ENCODE measurements at places on chromosomes 1 and 21.
A peak's percentile ranks its signal among the peaks of the same experiment; 100 is the strongest.

GRCh38 chr1:95246511-95246910 is 12.5 kb downstream of the RWDD3 start:
- DNase-seq, result no peak

DNA sequence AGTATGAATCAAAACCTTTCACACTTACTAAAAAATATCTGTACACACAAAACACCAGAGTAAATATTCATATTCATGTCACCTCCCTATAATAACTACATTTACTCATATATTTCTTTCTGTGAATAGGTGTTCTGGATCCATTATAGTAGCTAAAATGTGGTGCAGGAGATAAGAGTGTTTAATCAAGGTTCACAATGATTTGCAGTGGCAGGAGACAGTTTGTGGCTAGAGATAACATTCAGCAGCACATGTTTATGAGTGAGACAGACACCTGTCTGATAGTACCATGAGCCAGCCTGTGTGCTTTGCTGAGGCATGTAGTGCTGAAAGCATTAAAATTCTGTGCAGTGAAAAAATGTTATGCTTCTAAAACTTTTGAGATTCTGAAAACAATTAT is 410.3 kb downstream of the SRGAP2C start:
- no peak for DNase-seq

GRCh38 chr1:51621161-51621560 is 4.3 kb downstream of the OSBPL9 start:
- DNase-seq, result no peak

GRCh38 chr1:167223144-167224103 is 2.7 kb downstream of the POU2F1 start:
- no peak for DNase-seq

- DNase-seq, result no peak
These were observed 1.3 kb downstream of the INAVA start for GRCh38 chr1:200895801-200896530.

DNA sequence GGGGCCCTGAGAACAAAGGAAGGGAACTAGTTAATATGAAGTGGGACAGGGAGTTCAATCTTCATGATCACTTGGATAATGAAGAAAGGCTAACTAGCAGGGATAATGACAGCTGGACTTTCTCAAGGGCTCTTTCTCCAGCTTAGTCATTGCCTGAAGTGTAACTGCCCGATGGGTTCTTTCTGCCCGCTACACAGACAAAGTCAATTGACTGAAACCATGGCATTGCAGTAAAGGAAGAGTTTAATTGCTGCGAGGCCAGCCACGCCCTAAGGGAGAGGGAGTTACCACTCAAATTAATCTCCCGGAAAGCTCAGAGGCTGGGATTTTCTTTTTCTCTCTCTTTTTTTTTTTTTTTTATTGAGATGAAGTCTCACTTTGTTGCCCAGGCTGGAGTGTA is 16.6 kb upstream of the SLC2A5 start:
- no peak for DNase-seq

DNA sequence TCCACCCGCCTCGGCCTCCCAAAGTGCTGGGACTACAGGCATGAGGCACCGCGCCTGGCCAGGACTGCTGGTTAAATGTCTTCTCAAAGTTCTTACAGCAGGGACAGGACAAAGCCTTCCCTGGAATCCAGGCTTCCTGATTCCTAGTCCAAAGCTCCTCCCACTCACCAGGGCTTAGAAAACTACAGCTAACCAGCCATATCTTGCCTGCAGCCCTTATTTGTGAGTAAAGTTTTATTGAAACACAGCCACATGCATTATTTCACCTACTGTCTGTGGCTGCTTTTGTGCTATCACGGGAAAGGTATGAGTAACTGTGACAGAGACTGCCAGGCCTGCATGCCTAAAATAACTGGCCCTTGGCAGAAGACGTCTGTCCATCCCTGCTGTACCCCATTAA is 24.4 kb downstream of the TMCO4 start:
- no peak for DNase-seq

DNA sequence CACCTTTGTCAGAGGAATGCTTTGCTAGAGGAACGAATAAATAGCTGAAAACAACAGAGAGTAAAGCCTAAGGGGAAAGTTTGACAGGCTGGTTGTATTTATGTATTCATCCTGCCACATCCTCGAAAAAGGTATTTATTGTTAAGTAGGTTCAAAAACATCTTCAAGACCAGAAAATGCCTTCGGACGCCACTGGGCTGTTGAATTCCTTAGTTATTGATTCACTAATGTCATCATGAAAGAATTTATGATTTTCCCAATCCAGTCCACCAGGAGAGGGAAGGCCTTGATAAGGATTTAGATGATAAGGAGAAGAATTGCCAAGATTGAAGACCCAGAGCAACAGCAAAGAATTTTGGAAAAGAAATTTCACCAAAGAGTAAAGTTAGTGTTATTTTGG is 35.2 kb upstream of the MAB21L3 start:
- DNase-seq, result no peak

DNA sequence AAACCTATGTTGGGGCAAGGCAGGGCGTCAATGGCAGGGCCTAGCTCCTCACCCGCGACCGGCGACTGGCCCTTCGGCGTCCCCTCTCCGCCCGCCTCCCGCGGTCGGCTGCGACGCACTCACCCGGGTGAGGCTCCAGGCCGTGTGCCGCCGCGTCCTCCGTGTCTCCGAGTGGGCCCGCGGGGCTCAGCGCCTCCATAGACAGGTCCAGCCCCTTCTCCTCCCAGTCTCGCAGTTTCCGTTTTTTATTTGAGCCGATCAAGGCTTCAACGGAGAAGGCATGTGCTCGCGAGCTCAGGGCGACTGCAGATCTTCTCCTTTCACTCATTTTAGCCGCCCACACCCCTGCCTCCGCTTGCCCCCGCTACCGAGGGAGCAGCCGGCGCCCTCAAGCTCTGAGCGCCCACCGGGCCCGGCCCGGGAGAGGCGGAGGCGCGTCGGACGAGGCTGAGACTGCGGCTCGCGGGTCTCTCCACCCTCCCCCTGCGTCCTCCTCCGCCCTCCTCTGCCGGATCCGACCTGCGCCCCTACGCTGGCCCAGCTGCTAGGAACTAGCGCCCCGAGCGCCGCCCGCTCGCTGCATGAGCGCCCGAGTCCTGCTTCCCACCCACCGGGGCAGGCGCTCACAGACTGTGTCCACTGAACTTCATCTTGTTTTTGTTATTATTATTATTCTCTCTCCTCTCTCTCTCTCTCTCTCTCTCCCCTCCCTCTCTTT is 516 bp downstream of the TBX15 start:
- DNase-seq, result no peak

GRCh38 chr1:16612332-16613172 is 812 bp downstream of the NBPF1 start:
- DNase-seq, result peak; percentile 81

DNA sequence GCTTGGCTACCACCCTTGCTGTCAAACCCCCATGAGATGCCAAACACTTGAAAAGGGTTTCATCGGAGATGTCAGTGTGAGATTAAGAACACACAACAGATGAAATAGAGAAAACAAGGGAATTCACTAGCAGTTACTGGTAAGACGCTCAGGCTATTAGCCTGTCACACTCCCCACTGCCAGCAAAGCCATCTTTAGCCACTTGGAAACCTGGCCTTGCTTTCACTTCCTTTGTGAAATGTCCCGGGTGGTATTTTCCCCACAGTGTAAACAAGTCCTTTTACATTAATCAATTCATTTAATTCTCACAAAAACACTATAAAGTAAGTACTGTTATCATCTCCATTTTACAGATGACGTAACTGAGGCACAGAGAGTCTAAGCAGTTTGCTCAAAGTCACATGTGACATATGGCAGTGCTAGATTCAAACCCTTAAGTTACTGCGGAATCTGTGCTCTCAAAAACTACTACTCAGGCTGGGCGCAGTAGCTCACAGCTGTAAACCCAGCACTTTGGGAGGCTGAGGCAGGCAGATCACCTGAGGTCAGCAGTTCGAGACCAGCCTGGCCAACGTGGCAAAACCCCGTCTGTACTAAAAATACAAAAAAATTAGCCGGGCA is 32.7 kb upstream of the KHDRBS1 start:
- no peak for DNase-seq

DNA sequence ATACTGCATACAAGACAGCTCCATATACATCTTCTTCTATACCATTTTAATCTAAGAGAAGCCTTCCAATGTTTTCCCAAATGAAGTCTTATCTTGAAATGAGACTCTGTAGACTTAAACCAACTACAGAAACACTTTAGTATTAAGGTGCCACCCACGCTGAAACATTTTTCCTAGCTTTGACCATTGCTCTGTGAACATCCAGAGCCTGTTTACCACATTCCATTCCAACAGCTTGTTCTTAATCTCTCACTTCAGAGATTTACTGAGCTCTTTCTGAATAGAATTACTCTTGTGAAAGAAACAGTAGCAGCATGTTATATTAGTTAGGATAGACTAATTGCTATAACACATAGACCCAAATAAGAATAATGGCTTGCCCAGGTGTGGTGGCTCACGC is 19.6 kb upstream of the POGZ start:
- DNase-seq, result no peak

- no peak for DNase-seq
These were observed 5.5 kb upstream of the TBX15 start for GRCh38 chr1:118993700-118994026.

DNA sequence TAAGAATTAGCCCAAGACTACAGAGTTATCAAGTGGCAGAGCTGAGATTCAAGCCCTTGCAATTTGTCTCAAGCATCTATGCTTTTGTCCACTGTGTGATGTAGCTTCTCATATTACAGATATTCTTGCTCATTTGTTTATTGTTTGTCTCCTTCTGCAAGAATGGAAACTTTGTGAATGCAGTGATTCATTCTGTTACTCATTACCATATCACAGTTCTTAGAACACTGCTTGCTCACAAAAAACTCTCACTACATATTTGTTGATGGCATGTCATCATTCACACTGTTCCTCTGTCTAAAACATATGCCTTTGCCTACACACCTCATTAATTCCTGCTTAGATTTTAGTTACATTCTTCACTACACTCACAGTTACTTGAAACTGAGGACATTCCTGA is 1198.9 kb downstream of the PLA2G4A start:
- no peak for DNase-seq

GRCh38 chr1:89719502-89720306 is 86.8 kb downstream of the LRRC8C start:
- DNase-seq, result peak; percentile 85

GRCh38 chr1:219553934-219554502 is 58.9 kb downstream of the ZC3H11B start:
- no peak for DNase-seq

GRCh38 chr1:208047975-208048374 is 137.1 kb upstream of the CD34 start:
- DNase-seq, result no peak

GRCh38 chr1:204313675-204314074 is 46.1 kb downstream of the PLEKHA6 start:
- DNase-seq, result no peak

- no peak for DNase-seq
These were observed 229.1 kb downstream of the KCNJ6 start for GRCh38 chr21:37686991-37687810.

GRCh38 chr1:3924825-3925220 is 24.8 kb upstream of the C1orf174 start:
- no peak for DNase-seq

DNA sequence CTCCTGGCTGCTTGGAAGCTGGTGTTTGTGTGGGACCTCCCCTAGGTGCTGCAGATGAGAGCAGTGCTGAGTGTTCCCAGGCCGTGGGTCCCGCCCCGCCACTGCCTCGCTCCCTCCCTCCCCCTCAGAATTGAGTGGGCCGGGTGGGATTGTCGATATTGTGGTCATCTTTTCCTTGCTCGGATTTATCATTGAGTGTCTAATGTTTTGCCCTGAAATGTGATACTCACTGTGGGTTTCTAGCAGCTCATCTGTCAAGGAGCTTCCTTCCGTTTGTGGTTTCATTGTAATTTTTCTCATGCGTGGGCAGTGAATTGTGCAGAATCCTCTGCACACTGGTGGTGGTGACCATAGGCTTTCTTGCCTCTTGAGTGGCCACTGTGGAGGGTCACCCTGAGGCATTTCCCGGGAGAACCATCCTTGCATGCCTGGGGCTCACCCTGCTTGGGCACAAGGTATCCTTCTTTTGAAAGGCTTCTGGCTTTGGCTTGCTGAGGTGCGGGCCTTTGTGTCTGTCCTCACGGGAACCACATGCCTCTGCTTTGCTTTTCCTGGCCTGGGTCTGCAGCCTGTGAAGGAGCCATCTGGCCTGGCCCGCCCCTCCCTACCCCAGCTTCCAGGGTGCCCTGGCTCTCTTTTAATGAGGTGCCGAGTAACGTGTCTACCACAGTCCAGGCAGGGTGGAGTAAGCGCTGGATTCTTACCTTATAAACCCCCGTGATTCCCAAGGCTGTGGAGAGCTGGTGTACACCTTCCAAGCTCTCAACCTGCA is 25.6 kb downstream of the SLX9 start:
- peak; percentile 49 for DNase-seq

- DNase-seq, result no peak
These were observed 162.6 kb downstream of the CDC42BPA start for GRCh38 chr1:227155688-227156087.

DNA sequence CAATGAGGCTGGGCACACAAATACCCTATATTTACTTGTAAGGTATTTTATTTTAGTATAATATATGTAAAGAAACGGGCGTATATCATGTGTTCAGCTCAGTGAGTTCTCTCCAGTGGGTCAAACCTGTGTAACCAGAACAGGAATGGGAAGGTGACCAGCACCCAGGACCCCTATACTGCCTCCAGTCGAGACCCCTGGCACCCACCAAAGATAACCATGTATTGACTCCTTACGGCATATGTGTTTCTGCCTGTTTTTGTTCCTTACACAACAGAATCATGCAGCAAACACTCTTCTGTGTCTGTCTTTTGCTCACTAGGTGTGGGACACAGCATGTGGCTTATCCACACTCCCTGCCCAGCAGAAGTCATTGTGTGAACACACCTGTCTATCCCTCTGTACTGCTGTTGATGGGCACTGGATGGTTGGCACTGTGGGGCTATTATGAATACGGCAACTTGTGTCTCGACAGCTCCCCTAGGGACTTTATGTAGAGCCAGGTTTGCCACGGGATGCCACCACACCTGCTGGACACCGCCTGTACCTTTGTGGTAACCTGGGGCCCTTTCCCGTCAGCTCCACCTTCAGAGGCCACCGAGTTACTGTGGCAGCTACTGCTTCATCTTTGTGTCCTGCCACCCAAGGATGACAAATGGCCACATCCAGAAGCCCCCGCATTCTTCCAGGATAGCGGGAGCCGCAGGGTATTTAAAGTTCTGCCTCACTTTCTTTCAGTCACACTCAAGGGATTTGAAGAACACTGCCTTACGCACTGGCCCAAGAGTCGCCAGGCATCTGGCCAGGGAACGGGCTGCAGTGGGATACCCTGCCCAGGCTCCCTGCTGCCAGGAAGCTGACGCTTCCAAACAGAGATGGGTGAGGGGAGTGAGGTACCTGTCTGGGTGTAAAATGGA is 23.5 kb upstream of the C2CD2 start:
- DNase-seq, result no peak

GRCh38 chr1:92601044-92601443 is 114.3 kb upstream of the GFI1 start:
- DNase-seq, result no peak

All from Kasumi-1 (cell line).